ENCODE measurements at places on chromosomes 2 and 18.

- no peak for DNase-seq
Measured at GRCh38 chr2:7378591-7378990, 461.4 kb downstream of the RNF144A start.

DNA sequence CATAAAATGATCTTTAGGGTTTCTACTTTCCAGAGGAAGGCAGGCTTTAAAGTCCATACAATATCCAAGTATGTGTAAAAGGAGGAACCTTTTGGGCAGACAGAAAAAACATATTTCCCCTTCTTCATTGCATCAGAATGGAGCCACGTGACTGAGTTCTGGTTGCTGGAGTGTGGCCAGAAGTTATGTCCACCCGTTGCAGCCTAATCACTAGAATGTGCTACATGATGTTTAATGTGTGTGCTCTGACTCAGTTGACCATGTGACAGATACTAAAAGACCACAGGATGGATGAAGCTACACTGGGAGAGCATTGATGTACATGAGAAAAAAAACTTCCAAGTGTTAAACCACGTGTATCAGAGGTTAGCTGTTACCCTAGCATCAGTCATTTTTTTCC, 460.9 kb downstream of the RIT2 start:
- DNase-seq: no peak

DNA sequence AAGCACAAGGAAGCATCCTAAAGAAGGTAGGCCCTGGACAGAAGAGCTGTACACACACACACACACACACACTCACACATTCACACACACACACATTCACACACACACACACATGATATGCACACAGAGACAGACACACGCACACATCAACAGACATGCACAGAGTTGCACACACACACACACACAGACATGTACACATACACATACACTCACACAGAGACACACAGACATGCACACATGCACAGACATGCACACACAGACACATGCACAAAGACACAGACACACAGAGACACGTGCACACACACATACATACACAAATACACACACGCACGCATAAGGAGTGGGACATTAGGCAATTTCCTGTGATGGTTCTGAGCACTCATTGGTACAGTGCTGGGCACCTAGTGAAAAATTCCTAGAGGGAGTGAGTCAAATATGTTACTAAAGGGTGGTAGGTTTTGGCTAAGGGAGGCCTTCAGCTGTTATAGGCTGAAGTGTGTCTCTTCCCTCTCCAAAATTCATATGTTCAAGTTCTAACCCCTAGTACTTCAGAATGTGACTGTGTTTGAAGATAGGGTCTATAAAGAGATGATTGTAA, 26.4 kb downstream of the THNSL2 start:
- no peak for DNase-seq

DNA sequence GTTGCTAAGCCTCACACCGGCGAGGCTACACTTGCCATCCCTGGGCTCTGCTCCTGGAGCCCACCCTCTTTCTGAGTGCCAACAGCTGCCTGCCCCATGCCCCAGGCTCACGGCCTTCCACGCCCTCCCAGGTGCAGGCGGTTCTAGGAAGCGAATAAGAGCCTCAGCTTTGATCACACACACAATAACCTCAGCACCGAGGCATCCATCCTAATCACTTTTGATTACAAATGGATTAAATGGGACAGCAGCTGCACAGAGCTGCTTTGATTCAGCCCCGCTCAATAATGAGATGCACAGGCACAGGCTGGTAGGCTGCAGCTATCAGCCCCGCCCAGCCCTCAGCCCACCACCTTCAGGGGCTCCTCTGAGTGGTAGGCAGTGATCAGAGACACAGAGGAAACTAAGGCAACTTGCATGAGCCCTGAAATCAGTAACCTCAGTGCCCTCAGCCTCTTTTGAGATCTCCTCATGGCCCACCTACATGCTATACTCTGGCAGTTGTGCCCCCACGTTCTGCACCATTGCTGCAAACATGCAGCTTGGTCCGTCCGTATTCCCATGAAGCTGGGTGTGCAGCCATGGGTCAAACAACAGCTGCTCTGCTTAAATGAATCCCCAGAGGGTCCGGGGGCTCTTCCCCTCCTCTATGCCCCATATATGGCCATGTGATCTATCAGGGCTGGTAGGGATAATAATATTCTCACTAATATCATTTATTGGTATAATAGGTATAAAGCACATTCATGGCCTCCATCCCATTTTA, 171.4 kb downstream of the SETBP1 start:
- DNase-seq: no peak

GRCh38 chr2:241873803-241874110, 4.2 kb downstream of the RTP5 start:
- no peak for DNase-seq

DNA sequence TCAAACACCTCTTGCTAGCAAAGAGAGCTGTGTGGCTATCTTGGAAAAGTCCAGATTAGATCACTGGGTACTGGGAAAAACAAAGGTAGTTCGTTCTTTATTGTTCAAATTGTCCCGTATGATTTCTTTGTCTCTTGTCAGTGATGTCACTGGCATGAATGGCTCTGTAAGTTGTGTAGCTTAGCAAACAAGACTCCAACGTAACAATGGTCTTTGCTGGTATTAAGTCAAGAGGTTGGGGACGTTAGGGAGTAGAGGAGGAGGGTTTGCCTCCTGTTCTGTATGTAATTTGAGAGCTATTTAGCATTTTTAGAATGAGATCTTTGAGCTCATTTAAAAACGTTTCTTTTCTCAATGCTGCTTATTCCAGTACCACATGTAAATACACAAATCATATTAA, 216.5 kb upstream of the SP5 start:
- no peak for DNase-seq

DNA sequence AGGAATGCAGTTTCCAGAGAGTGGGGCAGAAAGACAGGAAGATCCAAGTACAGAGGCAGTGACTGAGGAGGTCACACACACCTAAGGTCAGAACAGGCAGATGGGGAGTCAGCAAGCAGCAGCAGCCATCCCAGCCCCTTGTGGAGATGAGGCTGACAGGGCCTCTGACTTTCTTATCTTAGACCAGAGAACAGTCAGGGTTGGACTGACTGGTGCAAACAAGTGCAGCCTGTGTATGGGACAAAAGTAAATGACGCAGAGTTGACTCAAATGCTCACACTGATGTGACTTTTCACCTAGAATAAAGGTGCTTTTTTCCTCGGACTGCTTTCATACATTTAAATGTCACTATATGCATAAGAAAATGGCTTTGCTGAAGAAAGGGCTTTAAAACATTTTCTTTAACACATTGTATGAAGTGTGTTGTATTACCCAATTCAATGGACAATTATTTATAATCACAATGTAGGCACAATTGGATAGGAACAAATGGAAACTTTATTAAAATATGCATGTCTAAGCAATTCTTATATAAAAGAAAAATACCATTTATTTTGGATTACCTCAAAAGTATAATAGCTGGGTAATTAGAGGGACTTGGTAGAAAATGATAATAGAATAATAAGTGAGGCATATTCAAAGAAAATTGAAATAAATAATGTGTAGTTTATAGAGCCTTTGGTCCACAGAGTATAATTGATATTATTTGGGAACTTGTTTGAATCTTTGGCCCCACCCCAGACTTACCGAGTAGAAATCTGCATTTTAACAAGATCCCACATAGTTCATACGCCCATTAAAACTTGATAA, 1321.5 kb upstream of the CELF4 start:
- DNase-seq: no peak

DNA sequence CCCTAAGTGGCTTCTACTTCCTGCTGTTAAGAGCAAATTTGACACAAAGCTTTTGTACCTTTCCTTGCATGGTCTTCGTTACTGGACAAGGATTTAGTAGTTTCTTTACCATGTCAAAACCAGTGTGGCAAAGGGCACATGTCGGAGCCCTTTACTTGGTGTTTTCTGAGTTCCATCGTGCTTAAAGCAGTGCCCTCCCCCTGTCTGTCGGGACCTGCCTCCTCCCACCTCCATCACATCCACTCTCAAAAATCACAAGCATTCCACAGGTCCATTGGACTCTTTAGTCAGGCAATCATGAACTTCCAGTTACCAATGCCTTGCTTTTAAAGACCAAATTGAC, 763 bp downstream of the CCDC141 start:
- DNase-seq: peak; percentile 30

- DNase-seq: no peak
Measured at GRCh38 chr2:42844366-42844765, 52.0 kb upstream of the HAAO start.

GRCh38 chr2:71466301-71467179, 13.2 kb downstream of the DYSF start:
- DNase-seq: no peak

- no peak for DNase-seq
Measured at GRCh38 chr2:65778137-65778536, 345.7 kb upstream of the SPRED2 start.

DNA sequence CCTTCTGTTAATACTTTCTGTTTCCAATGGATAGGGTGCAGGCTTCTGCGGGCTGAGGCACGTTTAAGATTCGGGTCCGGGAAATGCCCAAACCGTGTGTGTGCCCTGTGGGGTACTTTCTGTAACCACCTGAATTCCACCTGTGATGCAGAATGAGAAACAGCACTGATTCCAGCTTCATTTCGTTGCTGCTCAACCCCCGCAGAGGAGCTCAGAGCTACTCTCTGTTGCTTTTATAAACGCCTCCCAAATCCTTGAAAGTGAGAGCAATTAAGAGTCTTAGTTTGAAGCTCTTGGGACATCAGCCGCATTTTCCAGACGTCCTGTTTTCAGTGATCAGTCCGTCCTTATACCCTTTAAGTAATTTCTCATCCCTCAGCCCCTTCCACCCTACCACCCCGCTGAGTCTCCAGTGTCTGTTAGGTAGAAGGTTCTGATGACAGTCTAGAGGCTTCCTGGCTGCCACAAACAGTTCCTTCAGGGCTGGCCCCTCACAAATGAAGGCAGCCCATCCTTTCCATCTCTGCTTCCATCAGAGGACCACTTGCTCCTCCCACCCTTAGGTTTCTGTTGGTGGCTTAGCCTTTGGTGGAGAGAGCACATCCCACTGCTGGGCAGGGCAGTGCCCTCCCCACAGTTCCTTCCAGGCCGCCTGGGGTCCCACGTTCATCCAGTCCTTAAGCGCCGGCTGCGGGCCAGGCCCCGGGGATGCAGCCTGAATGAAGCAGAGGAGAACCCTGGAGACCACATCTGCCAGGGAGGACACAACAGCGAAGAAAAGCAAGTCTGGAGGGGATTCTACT, 230.1 kb downstream of the SEPTIN10 start:
- DNase-seq: no peak

DNA sequence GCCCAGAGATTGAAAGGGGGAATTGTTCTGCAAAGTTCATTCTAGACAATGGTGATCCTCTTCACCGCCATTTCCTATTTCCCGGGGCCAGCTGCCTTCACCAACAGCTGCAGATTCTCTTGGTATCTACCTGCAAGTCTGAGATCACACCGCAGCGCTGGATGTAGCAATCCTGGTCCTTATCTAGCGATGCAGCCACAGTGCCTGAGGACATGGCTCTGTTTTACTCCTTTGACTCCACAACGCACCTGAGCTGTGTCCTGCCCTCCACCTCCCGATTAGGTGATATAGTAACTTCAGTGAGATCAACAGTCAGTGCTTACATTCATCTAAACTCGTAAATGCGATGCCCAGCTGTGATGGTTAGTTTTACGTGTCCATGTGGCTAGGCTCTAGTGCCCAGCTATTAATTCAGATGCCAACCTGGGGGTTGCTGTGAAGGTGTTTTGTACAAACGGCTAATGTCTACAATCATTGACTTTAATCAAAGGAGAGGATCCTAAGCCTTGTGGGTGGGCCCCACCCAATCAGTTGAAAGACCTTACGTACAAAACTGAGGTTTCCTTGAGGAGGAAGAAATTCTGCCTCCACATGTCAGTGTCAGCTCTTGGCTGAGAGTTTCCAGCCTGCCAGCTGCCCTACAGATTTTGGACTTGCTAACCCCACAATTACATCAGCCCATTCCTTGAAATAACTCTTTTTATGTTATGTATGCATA, 189.8 kb downstream of the SH3BP4 start:
- DNase-seq: no peak

GRCh38 chr2:47501374-47502200, 98.6 kb downstream of the MSH2 start:
- DNase-seq: no peak

DNA sequence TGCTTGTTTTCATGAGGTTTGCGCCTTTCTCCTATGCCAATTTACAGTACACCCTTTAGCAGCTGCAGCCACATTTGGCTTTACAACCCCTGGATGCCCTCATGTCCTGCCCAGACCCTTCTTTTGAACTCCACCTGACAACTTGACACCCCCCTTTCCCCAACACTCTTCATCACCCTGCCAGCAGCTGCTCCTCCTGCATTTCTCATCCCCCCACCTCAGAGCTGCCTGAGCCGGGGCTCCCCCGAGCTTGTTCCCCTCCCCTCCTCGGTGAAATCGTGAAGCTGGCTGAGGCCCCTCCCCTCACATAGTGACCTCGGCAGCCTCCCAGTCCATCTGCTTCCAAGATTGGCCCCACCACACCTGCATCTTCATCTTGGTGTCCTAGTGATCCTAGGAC, 40.5 kb downstream of the LRRFIP1 start:
- no peak for DNase-seq

DNA sequence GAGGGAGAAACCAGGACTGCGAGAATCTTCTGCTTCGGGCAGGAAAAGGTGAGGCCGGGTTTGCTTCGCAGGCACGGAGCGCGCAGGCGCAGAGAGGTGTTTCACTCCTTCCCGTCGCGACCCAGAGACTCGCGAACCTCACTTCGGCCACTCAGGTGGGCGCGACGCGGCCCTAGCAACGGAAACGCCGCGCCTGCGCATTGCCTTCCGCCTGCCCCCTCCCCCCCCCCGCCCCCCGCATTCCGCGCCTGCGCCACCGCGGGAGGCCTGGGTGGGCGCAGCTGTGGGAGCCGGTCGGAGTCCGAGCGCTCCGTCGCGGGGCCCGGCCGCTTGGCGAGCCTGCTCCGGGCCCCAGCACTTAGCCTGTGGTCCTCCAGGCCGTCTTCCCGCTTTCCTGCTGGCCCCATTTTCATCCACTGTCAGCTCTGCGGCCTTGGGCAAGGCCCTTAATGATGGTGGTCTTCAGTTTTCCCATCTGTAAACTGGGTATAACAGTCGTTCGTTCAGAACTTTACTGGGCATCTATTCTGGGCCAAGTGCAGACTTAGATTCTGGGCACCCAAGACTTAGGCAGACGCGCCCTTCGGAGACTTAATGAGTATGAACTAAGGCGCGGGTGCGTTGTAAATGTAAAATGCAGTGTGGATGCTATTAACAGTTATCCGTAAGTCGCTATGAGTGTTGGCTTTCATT, 62.1 kb upstream of the ACKR3 start:
- DNase-seq: peak; percentile 76
